ENCODE measurements at places on chromosomes 13 and 19.

GRCh38 chr13:27327633-27328032, 57.0 kb downstream of the RASL11A start:
- DNase-seq = no peak

DNA sequence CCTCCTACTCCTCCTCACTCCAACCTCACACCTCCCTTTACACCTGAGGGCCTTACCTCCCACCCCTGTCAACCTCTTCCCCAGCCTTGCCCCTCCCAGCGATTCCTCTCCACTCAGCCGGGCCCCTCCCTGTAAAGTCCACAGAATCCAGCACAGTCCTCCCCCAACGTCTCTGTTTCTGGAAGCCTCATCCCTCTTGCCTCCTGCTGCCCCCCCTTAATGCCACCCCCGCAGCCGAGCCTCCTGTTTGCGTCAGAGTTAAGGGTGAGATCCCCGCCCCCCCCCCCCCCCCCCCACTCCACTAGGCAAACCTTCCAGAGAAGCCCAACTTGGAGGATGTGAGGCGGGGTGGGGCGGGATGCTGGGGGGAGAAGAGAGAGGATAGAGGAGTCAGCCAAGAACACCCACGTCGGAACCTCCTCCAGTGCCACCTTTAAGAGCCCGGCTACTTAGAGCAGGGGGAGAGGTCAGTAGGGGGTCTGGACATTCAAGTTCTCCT, 2.1 kb downstream of the UNC13A start:
- DNase-seq = no peak

- no peak for DNase-seq
Measured at GRCh38 chr13:48265217-48265815, 32.3 kb downstream of the ITM2B start.

GRCh38 chr19:6767081-6767356, 216 bp downstream of the SH2D3A start:
- no peak for DNase-seq

GRCh38 chr13:48858122-48858902, 117.4 kb upstream of the FNDC3A start:
- DNase-seq = no peak

- no peak for DNase-seq
Measured at GRCh38 chr19:15372470-15372869, 7.1 kb downstream of the AKAP8 start.

- no peak for DNase-seq
Measured at GRCh38 chr13:110306960-110307766, at the start of the genes COL4A1 and COL4A2. Gene COL4A1, minus strand, starts transcription at chr13:110307157. Its CDS starts 130 bp downstream, at chr13:110307027. Gene COL4A2, plus strand, starts transcription at chr13:110307284. Its CDS starts 620 bp downstream, at chr13:110307904.

- DNase-seq = no peak
Measured at GRCh38 chr13:106299621-106300020, 235.8 kb downstream of the EFNB2 start.

- DNase-seq = no peak
Measured at GRCh38 chr13:40394304-40394985, 272.0 kb downstream of the FOXO1 start.

DNA sequence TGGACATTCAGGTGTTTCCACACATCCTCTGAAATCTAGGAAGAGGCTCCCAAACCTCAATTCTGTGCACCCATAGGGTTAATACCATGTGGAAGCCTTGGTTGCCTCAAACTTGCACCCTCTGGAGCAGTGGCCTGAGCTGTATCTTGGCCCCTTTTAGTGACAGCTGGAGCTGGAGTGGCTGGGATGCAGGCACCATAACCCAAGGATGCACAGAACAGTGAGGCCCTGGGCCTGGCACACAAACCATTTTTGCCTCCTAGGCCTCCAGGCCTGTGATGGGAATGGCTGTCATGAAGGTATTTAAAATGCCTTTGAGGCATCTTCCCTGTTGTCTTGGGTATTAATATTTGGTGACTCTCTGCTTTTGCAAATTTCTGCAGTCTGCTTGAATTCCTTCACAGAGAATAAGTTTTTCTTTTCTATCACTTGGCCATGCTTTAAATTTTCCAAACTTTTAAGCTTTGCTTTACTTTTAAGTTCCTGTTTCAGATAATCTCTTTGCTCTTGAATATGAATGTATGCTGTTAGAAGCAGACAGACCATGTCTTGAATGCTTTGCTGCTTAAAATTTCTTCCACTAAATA, 1594.5 kb upstream of the PCDH20 start:
- no peak for DNase-seq

- no peak for DNase-seq
Measured at GRCh38 chr19:46022431-46023310, at the start of gene PGLYRP1. Gene PGLYRP1, minus strand, starts transcription at chr19:46023053. Its CDS starts 32 bp downstream, at chr19:46023021.

DNA sequence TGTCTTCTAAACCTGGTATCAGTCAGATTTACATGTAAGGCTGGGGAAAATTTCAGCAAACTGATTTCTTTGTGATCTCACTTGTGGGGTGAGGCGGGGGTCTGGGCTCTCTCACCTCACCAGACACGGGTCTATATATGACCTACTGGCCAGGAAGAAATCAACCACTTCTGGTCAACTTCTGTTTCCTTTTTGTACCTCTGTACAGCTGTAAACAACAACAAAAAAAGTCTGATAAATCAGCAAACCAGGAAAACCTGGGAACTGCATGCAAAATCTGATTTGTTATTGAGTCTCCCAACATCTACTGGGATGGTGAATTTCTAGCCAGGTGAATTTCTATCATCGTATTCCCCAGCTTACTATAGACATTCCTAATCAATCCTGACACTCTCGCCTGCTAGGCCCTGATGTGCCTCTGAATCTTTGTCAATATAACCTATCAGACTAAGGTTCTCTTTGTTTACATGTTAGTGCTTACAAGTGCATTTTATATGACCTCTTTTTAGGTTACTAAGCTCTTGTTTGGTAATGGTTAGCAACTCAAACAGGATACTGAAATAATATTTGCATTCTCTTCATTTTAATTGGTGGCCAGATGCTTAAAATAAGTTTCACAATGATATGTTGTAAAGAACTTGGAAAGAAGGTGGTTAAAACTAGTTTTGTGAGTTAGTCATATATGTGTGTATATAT, 77.7 kb downstream of the LRRC63 start:
- no peak for DNase-seq

DNA sequence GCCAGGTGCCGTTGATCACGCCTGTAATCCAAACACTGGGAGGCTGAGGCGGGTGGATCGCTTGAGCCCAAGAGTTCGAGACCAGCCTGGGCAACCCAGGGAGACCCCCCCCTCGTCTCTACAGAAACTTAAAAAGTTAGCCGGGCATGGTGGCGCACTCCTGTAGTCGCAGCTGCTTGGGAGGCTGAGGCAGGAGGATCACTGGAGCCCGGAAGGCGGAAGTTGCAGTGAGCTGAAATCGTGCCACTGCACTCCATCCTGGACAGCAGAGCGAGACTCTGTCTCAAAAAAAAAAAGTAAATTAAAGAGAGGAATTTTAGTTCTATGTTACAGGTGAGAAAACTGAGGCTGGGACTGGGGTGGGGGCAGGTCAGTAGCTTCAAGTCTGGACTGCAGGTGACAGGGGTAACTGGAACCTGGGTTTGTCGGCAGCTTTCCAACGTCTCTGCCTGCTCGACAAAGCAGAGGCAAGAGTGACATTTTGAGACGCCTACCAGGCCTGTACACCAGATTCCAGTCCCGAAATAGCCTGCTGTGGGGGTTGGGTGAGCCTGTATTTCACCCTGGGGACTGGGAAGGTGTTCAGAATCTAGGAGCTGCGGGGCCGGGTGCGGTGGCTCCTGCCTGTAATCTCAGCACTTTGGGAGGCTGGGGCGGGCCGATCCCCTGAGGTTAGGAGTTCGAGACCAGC, 1.2 kb downstream of the SELENOW start:
- DNase-seq = no peak

DNA sequence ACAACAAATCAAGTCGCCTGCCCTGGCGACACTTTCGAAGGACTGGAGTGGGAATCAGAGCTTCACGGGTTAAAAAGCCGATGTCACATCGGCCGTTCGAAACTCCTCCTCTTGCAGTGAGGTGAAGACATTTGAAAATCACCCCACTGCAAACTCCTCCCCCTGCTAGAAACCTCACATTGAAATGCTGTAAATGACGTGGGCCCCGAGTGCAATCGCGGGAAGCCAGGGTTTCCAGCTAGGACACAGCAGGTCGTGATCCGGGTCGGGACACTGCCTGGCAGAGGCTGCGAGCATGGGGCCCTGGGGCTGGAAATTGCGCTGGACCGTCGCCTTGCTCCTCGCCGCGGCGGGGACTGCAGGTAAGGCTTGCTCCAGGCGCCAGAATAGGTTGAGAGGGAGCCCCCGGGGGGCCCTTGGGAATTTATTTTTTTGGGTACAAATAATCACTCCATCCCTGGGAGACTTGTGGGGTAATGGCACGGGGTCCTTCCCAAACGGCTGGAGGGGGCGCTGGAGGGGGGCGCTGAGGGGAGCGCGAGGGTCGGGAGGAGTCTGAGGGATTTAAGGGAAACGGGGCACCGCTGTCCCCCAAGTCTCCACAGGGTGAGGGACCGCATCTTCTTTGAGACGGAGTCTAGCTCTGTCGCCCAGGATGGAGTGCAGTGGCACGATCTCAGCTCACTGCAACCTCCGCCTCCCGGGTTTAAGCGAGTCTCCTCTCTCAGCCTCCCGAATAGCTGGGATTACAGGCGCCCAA, at the start of gene LDLR:
Gene LDLR (plus strand): TSS at position 210 of the 760 bp plus-strand sequence. CDS start 86 bp downstream, at position 296.
- DNase-seq = peak; percentile 71

All from T follicular helper cell (primary cell).